ENCODE measurements at places on chromosomes 7 and 10. TPM values are rescaled to one million over a fixed set of nuclear protein-coding genes. Genes with fewer than 3 reads are reported as not detected.
A peak's percentile ranks its signal among the peaks of the same experiment; 100 is the strongest.

The EBLN1 gene
- total RNA-seq, result not detected

GRCh38 chr10:6219494-6219836 lies 16.7 kb downstream of the PFKFB3 start:
- DNase-seq, result no peak

GRCh38 chr7:73842067-73842976 lies at the start of gene METTL27:
Gene METTL27, minus strand, starts transcription at chr7:73842516. Its CDS starts 376 bp downstream, at chr7:73842140.
- peak; percentile 88 for DNase-seq

GRCh38 chr10:102262744-102263370 lies 17.5 kb downstream of the GBF1 start:
- no peak for DNase-seq

DNA sequence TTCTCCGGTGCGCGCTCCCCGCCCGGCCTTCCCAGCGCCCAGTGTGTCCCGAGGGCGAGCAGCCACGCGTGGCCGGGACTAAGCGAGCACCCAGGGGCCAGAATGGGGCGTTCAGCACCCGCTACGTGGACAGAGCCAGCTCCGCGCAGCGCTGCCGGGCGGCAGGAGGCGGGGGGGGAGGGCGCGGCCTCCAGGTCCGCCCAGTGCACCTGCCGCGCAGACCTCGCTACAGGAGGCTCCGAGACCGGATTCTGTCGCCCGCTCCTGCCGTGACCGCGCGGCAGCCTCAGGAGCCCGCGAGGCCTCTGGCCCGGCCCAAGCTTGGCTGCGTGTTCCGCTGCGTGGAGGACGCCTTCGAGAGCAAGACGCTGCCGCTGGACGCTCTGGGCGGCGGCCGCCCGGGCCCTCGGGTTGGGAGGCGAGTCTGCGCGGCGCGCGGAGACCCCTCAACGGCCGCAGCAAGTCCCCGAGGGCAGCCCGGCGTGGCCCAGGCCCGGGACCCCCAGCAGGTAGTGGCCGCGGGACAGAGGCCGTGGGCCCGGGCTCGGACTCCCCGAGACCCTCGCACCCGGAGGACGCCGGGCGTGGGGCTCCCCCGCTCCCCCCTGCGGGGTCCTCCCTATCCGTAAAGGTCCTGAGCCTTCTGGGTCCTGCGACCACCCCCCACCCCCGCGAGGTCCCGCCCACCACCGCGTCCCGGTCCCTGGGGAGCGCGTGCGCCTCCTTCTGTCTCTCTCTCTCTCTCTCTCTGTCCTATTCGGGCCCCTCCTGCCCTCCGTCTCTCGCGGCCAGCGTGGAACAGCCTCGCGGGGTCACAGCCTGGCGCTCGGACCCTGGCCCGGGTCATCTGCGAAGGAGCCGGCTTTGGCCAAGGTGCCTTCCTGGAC lies 904 bp upstream of the DPYSL4 start:
- peak; percentile 34 for DNase-seq

DNA sequence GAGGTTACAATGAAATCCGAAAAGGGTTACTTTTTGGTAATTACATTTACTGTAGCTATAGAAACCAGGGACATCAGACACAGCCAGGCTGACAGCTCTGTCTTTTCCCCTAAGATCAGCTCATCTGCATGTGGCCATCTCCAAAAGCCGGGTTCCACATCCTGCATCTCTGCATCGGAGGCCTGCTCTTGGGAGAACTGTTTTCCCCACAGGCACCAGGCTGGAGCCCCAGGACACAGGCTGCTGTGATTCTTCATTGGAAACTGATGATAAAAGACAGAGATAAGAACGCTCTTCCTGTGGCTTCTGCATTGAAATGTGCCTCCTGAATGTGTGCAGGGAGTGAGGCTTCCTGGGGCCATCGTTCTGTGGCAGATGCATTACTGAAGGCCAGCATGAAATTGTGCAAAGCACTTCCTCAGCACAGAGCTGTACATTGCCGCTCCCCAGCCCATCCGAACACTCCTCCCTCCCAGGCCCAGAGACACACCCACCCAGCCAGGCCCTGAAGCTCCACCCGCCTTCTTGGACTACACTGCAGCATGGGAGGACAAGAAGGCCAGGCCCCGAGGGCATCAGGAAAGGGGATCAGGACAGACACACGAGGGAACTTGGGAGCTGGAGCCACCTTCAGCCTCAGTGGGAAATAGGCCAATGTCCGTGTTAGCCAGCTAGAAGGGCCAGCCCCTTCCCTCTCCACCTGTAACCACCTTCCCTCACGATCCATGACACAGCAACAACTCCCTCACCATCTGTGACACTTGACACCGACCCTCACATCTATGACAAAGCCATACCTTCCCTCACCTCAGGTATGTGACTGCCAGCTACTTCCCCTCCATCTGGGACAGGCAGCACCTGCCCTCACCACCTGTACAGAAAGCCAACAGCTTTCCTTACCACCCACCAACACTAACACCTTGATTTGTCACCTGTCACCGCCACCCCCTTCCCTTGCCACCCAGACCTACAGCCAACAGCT lies 113.2 kb downstream of the GRID1 start:
- no peak for DNase-seq

DNA sequence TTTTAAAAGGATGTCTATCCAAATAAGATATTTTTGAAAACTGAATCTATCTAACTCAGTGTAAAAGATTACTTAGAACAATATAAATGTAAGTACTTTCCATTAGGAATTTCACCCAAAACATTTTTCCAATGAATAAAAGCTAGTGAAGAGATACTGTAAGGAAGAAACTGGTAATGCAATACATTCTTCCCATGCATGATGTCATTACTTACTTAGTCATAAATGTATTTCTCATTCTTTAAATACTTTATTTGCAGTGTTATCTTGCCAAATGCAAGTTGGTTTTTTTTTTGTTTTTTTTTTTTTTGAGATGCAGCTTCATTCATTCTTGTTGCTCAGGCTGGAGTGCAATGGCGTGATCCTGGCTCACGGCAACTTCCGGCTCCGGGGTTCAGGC lies 265.6 kb downstream of the PHF14 start:
- DNase-seq, result no peak

The ZNF487 gene
- 6.2 TPM for total RNA-seq

- DNase-seq, result no peak
Measured at GRCh38 chr7:41967156-41967555, 264.3 kb upstream of the INHBA start.

The LRMDA gene
- 0.10 TPM for total RNA-seq

- DNase-seq, result no peak
Measured at GRCh38 chr10:45440511-45441062, 66.6 kb downstream of the ALOX5 start.

The ZP3 gene
- 2.2 TPM for total RNA-seq

The PAX4 gene
- not detected for total RNA-seq

The GSDME gene
- total RNA-seq, result not detected

The PHYHIPL gene
- not detected for total RNA-seq

DNA sequence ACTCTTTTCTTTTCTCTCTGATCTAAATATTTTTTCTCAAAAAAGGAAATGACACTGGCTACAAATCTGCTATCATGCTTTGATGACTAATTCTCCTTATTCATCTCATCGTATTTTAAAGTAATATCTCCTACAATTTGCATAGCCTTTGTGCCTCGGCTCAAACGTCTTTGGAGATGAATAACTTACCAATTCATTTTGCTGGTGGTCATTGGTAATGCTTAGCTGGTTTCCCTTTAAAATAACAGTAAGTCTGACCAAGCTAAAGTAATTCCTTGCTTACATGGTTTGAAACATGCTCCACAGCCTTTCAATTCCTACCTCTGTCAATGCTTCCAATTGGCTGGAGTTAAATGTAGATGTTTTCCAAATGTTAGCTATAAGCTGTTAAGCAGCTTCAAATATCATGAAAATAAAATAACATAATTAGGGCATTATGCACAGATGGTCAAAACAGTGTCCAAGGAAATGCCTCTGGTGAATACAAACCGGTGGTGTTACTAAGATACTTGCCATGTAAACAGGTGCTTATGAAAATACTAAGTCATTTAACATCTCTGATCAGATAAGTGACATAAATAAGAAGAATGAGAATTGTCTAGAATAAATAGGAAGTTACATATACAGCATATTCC lies 435.0 kb downstream of the POM121L12 start:
- no peak for DNase-seq

The CYP26C1 gene
- total RNA-seq, result not detected

- peak; percentile 17 for DNase-seq
Measured at GRCh38 chr10:75137533-75138438, 26.3 kb downstream of the SAMD8 start.

DNA sequence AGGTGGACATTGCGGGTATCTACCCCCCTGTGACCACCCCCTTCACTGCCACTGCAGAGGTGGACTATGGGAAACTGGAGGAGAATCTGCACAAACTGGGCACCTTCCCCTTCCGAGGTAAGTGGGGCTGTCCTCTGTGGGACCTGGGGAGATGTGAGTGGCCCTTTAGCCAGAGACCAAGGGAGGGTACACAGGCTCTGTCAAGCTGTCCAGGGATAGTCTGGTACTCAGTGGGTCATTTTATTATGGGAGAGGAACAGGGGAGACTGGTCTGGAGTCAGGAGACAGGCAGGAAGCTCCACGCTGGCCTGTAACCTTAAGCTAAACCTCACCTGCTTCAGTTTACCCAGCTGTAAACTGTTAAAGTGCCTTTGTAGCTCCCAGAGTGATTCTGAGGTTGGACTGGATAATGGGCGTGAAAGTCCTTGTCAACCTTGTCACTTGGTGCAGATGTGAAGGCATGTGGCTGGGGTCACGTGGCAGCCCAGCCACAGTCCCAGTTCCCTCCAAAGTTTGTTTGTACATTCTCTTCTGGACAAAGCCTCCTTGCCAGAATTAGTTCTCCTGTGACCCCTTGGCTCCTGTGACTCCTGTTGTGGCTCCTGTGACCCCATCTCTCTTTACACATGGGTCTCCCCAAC lies 729 bp downstream of the HOGA1 start:
- DNase-seq, result no peak

DNA sequence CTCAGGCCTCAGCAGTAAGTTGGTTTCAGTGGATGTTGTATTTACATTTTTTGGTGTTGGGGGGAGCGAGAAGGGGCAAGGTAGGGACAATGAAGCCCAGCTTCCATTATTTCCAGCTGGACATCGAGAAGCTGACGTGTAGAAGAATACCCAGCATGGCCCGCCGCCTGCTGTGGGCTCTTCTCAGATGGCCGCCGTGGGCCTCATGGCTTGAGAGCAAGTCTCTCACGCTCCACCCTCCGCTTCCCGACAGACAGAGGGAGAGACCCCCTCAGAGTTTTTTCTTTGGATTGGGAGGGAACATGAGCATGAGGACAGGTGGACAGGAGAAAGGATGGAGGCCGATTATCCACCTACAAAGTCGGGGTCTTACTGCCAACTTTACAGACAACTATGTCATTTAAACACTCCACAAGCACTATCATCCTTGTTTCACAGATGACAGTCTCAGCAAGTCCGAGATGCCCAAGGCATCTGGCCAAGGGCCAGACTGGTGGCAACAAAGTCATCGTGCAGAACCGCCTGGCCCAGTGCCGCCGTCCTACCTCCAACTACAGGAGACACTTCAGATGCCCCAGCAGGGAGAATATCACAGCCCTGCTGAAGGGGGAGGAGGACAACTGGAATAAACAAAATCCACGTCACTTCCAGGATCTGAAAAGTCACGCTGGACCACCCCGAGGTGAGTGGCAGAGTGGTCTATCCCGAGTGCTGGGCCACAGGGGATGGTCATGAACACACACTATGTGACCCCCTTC lies 195.9 kb downstream of the DIP2C start:
- no peak for DNase-seq

The ENTPD1 gene
- total RNA-seq, result 49.4 TPM

The TRPV5 gene
- total RNA-seq, result not detected

The IFIT1B gene
- not detected for total RNA-seq

GRCh38 chr10:22335173-22335933 lies 9.9 kb upstream of the SPAG6 start:
- DNase-seq, result peak; percentile 82

DNA sequence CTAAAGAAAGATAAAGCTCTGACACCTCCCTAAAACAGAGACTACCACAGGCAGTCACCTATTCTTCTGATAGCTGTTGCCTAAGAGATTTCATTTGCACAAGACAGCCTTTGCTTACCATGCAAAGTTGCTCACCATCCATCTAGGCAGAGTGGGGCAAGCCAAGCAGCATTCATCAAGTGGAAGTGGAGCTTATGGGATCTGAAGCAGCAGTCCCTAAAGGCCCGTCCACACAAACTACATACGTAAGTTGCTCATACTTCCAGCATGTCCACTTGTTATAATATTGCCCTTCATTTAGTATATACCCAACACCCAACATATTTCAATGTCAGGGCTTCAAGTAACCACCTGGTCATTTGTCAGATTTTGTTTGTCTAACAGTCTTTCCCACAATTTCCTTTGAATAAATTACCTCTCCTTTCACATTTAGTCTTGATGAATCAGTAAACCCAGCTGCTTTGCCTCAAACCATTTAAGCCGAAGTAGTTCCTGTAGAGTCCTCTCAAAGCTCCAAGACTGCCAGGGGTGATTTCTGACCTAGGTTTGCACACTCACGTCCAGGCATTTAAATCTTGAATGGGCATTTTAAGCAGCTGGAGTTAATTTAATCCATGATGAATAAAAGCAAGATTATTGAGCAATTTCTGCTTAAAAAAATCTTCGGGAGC lies 67.9 kb downstream of the ATAD1 start:
- no peak for DNase-seq

DNA sequence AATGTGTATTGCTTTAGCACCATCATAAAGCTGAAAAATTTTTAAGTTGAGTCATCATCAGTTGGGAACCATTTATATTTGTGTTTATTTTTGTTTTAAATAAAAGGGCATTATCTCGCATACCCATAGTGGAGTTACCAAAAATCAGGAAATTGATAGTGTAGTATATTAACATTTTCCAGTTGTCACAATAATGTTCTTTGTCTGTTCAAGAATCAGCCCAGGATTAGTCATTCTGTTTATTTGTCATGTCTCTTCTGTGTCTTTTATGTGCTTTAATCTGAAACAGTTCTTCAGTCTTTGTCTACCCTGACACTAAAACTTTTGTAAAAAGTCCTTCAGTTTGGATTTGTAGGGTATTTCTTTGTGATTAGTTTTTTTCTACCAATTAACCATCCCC lies 827.8 kb upstream of the ZWINT start:
- no peak for DNase-seq

DNA sequence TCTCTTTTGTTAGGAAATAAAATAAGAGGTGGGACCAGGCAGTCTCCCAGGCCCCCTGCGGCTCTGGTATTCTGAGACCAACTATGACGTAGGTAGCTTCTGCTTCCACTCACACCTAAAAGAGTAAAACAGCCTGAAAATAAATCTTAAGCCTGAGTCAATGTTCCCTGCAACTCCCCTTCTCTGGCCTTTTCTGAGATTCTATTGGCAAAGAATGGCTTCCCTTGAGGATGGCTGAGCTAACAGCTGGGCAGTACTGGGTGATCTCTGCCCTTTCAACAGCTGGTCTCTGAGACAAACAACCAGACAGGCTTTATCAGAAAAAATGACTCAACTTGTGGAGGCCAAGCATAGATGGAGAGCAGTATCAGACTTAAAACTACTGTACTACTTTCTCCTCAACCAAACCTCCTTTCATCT lies 58.7 kb downstream of the CREB3L2 start:
- no peak for DNase-seq

DNA sequence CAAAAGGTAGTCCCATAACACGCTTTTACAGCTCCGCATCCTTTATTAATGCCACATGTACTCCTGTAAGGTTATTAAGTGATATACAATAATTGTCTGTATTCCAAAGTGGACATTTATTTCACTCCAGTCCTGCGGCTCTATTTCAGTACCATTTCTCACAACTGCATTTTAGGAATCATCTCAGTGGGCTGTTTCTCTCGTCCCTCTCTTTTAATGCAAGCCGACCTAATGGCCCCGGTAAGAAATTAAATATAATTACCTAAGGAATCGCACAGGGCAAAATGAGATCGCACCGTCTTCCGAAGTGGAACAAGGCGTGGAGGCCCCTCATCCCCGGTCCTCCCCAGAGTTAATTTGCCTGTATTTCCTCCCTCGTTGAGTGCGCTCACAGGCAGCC lies 216.5 kb downstream of the RAB11FIP2 start:
- DNase-seq, result no peak

The NYAP1 gene
- total RNA-seq, result 0.89 TPM
